ENCODE measurements at places on chromosomes 7 and 10.

DNA sequence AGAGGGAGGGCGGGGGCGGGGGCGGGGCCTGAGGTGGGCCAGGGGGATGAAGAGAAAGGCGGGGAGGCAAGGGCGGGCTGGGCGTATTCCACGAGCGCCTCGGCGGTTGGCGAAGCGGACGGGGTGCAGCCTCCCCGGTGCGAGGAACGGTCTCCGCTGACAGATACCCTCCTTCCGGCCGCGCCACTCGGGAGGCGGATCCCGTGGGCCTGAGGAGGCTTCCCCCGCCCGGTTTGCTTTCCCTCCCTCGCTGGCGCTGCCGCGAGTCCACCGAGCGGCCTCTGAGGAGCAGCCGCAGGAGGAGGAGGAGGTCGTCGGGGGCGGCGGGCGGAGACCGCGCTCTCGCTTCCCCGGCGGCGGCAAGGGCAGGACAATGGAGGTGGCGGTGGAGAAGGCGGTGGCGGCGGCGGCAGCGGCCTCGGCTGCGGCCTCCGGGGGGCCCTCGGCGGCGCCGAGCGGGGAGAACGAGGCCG is at the start of gene TRIM24:
TSS of gene TRIM24 (plus strand) at position 84 of the 473 bp plus-strand sequence. CDS start at position 374, 290 bp downstream.
- H3K4me1 ChIP-seq: peaks cover 42% of the 10 kb centered on the region
- peaks cover 13% of the 10 kb centered on the region for H3K36me3 ChIP-seq
- H3K27ac ChIP-seq: peak within 1 kb of the TSS; percentile 96

GRCh38 chr10:13722747-13723653 is 136.2 kb downstream of the PRPF18 start:
- H3K27me3 ChIP-seq: peaks cover 82% of the 10 kb centered on the region
- H3K27ac ChIP-seq: no peak overlapping the region
- H3K4me3 ChIP-seq: no peak overlapping the region
- peaks cover 19% of the 10 kb centered on the region for H3K4me1 ChIP-seq
- peaks cover 46% of the 10 kb centered on the region for H3K36me3 ChIP-seq
- DNase-seq: no peak

- no peak overlapping the region for H3K27ac ChIP-seq
- no peak overlapping the region for H3K4me3 ChIP-seq
- no peaks in the 10 kb centered on the region for H3K4me1 ChIP-seq
- no peaks in the 10 kb centered on the region for H3K27me3 ChIP-seq
- no peak for DNase-seq
Measured at GRCh38 chr10:99676426-99676825, 17.1 kb downstream of the ENTPD7 start.

DNA sequence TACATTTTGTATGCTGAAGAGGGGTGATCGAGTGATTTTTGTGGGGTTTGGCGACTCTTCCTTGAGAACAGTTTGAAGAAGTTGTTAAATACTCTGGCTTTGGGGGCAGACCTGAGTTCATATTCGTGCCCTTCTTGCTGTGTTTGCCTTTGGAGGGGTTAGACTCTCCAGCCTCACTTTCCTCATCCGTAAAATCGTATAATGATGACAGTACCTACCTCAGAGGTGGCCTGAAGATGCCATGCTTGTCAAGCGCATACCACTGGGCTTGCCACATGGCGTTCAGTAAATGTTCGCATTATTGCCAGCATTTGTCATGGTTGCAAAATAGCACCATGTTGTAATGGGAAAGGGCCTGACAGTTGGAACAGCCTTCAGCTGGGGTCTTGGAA is 1.3 kb downstream of the STK17A start:
- peak overlapping the region; percentile 97 for H3K4me3 ChIP-seq
- peaks cover 21% of the 10 kb centered on the region for H3K4me1 ChIP-seq
- no peak overlapping the region for H3K27ac ChIP-seq
- no peak for DNase-seq
- peaks cover 27% of the 10 kb centered on the region for H3K27me3 ChIP-seq
- H3K36me3 ChIP-seq: no peaks in the 10 kb centered on the region
